IPS DF 6.9 (cell line): ENCODE measurements at places on chromosomes 2 and 18.

DNA sequence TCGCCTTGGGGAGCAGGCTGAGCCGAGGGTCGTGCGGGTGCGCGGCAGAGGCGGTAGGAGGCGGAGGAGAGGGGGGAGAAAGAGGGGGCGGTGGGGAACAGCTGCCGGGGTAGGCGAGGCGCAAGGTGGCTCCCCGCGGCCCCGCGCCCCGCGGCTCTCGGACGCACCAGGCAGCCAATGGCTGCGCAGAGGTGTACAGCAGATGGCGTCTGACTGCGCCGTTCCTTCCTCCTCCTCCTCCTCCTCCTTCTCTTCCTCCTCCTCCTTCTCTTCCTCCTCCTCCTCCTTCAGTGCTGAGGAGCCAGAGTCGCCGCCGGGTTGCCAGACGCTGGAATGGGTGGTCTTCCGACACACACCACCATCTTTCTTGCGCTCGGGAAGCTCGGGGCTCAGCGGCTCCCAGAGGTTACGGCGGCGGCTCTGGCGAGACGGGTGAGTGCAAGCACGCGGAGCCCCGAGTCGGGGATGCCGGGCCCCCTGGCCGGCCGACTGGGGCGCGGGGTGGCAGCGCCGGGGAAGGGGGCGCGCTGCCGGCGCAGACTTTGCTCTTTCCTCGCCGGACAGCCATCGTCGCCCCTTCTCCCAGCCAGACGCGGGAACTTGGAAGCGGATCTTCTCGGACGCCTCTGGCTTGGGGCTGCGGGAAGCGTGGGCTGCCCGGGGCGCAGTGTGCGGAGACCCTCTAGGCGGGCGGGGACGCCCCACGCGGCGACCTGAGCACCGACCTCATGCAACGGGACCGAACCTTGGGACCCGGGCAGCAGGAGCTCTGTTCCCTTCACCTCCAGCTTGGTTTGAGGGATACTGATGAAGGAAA is at the start of gene THSD7B:
TSS of gene THSD7B (plus strand) at position 290 of the 817 bp plus-strand sequence. CDS start 116,634 bp downstream, outside the sequence.
- peaks cover 30% of the 10 kb centered on the region for H3K27me3 ChIP-seq
- H3K27ac ChIP-seq, result no peak within 1 kb of the TSS
- no peaks in the 10 kb centered on the region for H3K36me3 ChIP-seq
- peaks cover 4% of the 10 kb centered on the region; the same call in 1 of the 2 replicates for H3K4me1 ChIP-seq

DNA sequence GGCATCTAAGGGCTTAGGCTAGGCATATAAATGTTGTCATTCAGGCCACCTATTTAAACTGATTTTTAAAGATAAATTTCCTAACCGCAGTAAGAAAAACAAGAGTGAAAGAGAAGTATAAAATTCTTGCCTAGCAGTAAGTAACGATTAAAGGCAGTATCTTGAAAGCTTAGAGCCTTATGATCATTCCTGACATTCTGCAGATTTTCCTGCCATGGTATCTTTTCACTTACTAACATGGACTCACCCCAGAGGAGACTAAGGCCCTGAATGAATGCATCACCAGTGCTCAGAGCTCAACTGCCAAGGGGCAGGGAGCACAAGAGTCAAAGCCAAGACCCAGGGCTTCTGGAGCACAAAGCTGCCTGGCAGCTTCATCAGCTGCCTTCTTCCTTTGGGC is 133.1 kb downstream of the GCA start:
- no peaks in the 10 kb centered on the region for H3K36me3 ChIP-seq
- no peaks in the 10 kb centered on the region for H3K27me3 ChIP-seq
- no peak overlapping the region for H3K27ac ChIP-seq

GRCh38 chr2:198376677-198377076 is 572.3 kb downstream of the PLCL1 start:
- no peaks in the 10 kb centered on the region for H3K4me1 ChIP-seq
- no peaks in the 10 kb centered on the region for H3K27me3 ChIP-seq
- DNase-seq, result no peak
- no peak overlapping the region for H3K4me3 ChIP-seq
- H3K36me3 ChIP-seq, result no peaks in the 10 kb centered on the region
- no peak overlapping the region for H3K27ac ChIP-seq

- 0 out of 2 replicates have a peak, but pooled peaks cover 1% of the 10 kb centered on the region for H3K4me1 ChIP-seq
- H3K36me3 ChIP-seq, result no peaks in the 10 kb centered on the region
- DNase-seq, result no peak
- H3K4me3 ChIP-seq, result no peak overlapping the region
- H3K27ac ChIP-seq, result no peak overlapping the region
- H3K27me3 ChIP-seq, result no peaks in the 10 kb centered on the region
These were observed 127.6 kb upstream of the CDCA7 start for GRCh38 chr2:173226899-173227698.

DNA sequence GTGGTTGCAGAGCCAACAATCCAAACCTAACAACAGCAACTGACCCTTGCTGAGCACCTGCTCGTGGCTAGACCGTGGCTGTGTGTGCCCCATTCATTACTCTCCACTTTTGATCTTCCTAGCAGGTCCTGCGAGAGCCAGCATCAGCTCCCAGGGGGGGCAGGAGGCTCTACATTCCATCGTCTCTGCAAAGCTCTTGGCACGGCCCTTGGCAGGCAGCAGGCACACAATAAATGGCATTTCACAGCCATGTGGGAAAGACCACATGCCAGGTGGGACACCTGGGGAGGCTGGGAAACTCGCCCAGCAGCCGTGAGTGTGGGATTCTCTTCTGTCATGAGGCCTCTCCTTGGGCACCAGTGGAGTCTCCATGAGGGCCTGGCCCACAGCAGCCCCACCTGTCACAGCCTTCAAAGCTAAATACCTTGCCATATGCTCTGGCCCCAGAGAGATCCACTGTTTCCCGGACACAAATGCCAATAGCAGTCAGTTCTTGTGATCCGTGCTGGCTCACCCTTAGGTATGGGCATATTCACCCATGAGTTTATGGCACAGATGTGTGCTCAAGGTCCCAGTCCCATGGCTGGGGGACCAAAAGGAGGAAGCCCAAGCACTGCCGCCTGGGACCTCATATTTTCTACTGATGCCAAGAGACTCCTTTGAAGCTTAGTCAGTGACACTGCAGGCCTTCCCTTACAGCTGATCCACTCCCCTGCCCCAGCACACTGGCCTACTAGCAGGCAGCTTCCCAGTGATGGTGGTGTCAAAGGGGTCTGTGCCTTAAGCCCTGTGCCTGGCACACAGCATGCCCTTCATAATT is 6.8 kb upstream of the TEX51 start:
- DNase-seq, result no peak
- H3K27ac ChIP-seq, result no peak overlapping the region
- no peaks in the 10 kb centered on the region for H3K4me1 ChIP-seq
- no peaks in the 10 kb centered on the region for H3K27me3 ChIP-seq

DNA sequence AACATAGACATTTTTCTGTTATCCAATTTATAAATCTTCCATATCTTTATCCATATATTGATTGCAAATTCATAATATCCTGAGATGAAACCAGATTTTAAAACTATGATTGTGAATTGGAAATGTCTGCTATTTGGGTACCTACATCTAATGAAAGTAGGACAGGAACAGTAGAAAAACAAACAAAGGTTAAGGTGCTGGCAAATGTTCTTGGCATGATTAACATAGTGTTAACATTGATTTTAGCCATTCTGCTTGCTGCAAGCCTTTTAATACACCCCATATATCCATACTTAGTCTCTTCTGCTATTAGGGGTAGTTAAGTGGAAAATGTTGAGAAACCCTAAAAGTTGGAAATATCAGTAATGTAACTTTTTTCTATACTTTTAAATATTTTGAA is 152.0 kb downstream of the KCNJ3 start:
- no peaks in the 10 kb centered on the region for H3K27me3 ChIP-seq
- no peak overlapping the region for H3K27ac ChIP-seq
- no peaks in the 10 kb centered on the region for H3K4me1 ChIP-seq
- H3K36me3 ChIP-seq, result no peaks in the 10 kb centered on the region
- H3K4me3 ChIP-seq, result no peak overlapping the region

DNA sequence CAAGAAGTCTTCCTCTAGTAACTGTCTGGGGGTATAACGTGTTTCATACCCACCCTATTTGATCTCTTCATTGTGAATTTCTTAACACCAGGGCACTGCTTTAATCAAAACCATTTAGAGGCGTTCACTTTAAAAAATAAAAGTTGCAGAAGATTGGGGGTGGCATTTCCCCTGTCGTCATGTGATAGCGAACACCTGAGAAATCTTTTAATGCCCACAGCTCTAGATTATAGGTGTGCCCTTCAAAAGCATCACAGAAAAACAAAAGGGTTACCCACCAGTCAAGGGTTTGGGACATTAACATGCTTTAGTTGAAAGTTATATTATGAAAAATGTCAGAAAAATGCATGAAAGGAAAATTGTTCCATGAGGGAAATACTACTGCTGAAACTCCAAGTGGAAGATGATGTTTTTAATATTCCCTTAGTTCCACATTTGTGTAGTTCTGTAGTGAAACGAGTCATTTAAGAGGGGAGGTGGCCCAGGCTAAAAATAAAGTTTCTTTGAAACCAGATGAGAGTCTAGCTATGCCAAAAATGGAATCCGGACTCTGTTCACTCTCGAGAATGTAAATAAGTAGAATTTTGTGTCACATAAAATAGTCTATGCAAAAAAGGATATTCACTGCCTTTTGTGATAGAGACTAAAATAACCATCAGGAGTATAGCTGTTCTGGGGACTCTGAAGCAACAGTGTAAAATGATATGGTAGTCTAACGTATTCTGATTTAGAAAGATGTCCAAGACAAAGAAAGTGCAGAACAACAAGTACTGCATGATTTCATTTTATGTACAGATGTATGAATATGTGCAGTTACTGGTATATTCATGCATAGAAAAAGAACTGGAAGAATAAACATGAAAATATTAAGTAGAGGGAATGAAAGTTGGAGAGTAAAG is 95.3 kb downstream of the TMEM247 start:
- H3K4me3 ChIP-seq, result no peak overlapping the region
- no peak overlapping the region for H3K27ac ChIP-seq
- H3K36me3 ChIP-seq, result no peaks in the 10 kb centered on the region
- no peak for DNase-seq
- no peaks in the 10 kb centered on the region for H3K4me1 ChIP-seq
- H3K27me3 ChIP-seq, result no peaks in the 10 kb centered on the region

- H3K27me3 ChIP-seq, result no peaks in the 10 kb centered on the region
- no peak overlapping the region for H3K27ac ChIP-seq
- H3K36me3 ChIP-seq, result no peaks in the 10 kb centered on the region
- H3K4me1 ChIP-seq, result no peaks in the 10 kb centered on the region
These were observed 797.6 kb upstream of the CDH2 start for GRCh38 chr18:28974504-28974903.

DNA sequence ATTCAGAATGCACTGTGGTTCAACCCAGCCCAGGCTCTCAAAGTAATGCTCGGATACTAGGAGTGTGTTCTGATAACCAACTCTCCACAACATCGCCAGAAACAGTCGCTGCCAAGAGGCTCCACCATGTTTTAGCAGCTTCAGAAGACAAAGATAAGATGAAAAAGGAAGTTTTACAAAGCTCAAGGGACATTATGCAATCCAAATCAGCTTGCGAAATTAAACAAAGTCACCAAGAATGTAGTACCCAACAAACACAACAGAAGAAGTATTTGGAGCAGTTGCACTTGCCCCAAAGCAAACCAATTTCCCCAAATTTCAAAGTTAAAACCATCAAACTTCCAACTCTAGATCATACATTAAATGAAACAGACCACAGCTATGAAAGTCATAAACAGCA is 360.9 kb downstream of the XIRP2 start:
- H3K4me3 ChIP-seq, result no peak overlapping the region
- H3K36me3 ChIP-seq, result no peaks in the 10 kb centered on the region
- H3K4me1 ChIP-seq, result no peaks in the 10 kb centered on the region
- DNase-seq, result no peak
- H3K27me3 ChIP-seq, result no peaks in the 10 kb centered on the region
- H3K27ac ChIP-seq, result no peak overlapping the region

GRCh38 chr2:159098361-159098760 is 129.9 kb downstream of the TANC1 start:
- H3K4me3 ChIP-seq, result no peak overlapping the region
- no peak for DNase-seq
- no peak overlapping the region for H3K27ac ChIP-seq
- H3K27me3 ChIP-seq, result no peaks in the 10 kb centered on the region
- no peaks in the 10 kb centered on the region; the same call in 1 of the 2 replicates for H3K36me3 ChIP-seq

GRCh38 chr2:160294339-160294803 is 94.3 kb upstream of the ITGB6 start:
- no peak overlapping the region for H3K27ac ChIP-seq
- no peaks in the 10 kb centered on the region for H3K36me3 ChIP-seq
- no peak overlapping the region for H3K4me3 ChIP-seq
- H3K27me3 ChIP-seq, result no peaks in the 10 kb centered on the region

DNA sequence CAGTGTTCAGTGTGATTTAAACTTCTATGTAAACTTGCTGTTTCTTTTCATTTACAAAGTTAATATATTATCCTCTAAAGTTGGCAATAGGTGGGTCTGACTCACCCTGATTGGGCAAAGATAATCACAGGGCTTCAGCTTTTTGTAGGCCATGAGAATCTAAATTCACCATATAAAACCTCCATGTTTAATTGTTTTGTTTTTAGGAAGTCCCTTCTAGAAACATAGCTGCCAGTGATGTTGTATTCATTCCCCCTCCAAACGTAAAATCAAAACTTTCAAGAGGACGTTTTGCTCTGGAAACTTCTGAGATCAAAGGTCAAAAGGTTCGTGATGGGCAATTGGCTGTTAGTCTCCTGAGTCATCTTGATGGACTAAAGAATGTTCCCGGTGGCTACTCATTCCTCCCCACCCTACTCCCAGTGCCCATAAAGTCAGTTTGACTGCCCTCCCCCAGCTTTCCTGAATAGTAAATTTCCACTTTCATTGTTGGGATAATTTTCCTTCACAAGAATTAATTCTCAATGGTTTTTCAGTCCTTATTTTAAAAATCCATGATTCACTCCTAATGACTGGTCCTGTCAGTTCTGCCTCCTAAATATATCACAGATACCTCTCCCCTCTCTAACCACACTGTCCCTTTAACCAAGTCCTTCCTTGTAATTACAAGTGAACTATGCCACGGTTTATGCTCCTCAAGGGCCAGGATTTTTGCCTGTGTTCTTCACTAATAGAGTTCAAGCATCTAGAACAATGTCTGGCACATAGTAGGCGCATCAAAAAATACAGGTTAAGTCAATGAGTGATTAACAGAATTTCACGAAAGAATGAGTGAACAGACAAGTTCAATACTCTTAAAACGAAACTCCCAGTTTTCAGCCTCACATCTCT is 164.4 kb upstream of the VRK2 start:
- DNase-seq, result no peak
- no peak overlapping the region for H3K27ac ChIP-seq
- H3K36me3 ChIP-seq, result no peaks in the 10 kb centered on the region
- H3K4me3 ChIP-seq, result no peak overlapping the region
- H3K27me3 ChIP-seq, result no peaks in the 10 kb centered on the region

DNA sequence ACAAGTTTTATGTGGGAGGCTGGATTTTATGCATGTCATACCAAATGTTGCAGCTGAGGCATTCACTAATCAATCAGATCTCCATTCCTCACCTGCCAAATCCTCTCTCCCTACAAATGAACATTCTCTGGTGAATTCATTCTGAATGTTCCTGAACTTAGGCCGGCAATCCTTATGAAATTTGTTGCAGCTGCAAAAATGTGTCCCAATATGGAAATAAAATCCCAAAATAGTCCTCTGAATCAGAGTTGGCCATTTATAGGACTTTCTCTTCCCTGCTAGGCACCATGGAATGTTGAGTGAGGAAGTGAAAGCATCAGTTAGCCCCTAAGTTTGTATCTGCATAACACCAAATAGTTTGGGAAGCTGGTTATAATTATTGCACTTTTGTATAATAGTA is 25.6 kb downstream of the GCA start:
- no peaks in the 10 kb centered on the region for H3K27me3 ChIP-seq
- H3K36me3 ChIP-seq, result no peaks in the 10 kb centered on the region
- no peak overlapping the region for H3K4me3 ChIP-seq
- DNase-seq, result no peak
